ENCODE measurements at places on chromosomes 4 and X.

GRCh38 chr4:169099771-169100180 is 89.7 kb upstream of the CBR4 start:
- no peak for DNase-seq

GRCh38 chr4:127045861-127046260 is 586.9 kb upstream of the INTU start:
- no peak for DNase-seq

DNA sequence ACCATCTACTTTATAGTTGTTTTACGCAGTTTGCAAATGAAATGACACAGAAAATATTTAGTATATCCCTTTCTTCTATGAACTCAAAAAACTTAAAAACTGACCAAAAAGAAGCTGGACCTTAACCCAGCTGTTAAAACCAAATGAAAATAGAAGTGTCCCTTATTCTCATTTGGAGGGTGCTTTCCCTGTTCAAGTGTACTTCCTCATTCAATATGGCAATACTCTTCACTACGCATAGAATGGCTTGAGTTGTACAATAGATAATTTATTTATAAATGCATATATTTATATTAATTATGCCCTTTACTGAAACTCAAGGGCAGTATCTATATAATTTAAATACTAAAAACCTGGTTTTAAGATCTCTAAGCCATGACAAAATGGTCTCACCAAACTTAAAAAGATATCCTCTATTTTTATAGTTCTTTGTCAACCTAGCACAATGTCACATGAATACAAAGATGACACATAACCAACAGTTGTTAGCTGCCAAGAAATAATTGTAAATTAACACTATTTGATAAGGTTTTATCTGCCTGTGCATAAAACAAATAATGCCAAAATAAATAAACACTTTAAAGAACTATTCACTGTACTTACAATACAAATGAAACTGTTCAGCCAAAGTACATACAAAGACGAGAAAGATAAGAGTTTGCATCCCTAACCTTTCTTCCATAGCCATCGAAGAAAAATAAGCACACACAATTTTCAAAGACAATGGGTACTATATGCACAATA is 25.2 kb downstream of the YTHDC1 start:
- no peak for DNase-seq

- DNase-seq = peak; percentile 6
Observed at GRCh38 chr4:168421671-168422070, 58.6 kb downstream of the DDX60L start.

GRCh38 chr4:95439896-95440295 is 108.9 kb downstream of the UNC5C start:
- DNase-seq = no peak

GRCh38 chr4:23970201-23970850 is 80.5 kb upstream of the PPARGC1A start:
- DNase-seq = no peak

- no peak for DNase-seq
Observed at GRCh38 chrX:68934421-68934820, 105.6 kb downstream of the EFNB1 start.

- DNase-seq = no peak
Observed at GRCh38 chrX:12878536-12878935, 11.7 kb downstream of the TLR7 start.

DNA sequence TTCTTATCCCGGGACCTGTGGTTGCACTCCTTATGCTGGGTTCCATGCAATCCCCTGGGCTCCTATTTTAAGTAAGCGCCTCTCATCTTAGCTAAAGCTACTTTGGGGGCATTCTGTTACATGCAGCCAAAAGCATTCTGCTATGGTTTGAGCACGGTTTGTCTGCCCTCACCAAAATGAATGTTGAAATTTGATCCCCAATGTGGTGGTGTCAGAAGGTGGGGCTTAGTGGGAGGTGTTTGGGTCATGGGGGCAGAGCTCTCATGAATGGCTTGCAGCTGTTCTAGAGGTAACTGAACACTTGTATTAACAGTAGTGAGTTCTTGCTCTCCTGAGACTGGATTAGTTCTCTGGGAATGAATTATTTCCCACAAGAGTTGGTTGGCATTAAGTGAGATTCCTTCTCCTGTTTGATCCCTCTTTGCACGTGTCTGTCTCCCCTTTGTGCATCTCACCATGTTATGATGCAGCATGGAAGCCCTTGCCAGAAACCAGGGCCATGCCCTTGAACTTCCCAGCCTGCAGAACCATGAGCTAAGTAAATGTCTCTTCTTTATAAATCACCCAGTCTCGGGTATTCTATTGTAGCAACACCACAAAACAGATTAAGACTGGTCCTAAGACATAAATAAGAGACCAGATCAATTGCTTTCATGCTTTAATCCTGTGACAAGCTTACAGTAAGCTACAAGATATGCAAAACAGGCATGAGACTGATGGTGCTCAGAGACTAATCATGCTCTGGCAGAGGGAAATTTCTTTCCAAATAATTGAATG is 141.8 kb downstream of the TSPAN5 start:
- no peak for DNase-seq

GRCh38 chr4:96504386-96504785 is 664.5 kb downstream of the PDHA2 start:
- DNase-seq = no peak

GRCh38 chrX:11478026-11478425 is 184.8 kb downstream of the AMELX start:
- DNase-seq = no peak

- DNase-seq = no peak
Observed at GRCh38 chr4:3423406-3423805, 18.4 kb upstream of the HGFAC start.

DNA sequence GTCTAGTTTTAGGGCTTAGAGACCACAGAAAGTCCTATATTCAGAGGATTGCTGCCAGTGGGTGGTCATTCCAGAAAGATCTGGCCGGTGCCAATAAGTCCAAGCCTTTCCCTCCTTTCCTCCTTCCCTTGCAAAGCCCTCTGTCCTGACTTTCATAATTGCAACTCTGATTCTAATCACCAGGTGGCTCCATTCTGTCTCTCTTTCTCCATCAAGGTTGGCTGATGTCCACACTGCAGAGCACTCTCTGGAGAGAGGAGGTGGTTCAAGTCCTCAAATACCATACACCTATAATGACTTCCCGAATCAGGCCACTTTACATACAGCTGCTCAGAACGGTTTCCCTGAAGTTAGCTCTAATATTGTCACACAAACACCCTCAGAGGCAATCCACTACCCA is 22.4 kb upstream of the ARMCX4 start:
- no peak for DNase-seq

- DNase-seq = no peak
Observed at GRCh38 chrX:48893556-48894348, 3.8 kb downstream of the TIMM17B start.

GRCh38 chrX:75638332-75638731 is 115.5 kb upstream of the ZDHHC15 start:
- no peak for DNase-seq

DNA sequence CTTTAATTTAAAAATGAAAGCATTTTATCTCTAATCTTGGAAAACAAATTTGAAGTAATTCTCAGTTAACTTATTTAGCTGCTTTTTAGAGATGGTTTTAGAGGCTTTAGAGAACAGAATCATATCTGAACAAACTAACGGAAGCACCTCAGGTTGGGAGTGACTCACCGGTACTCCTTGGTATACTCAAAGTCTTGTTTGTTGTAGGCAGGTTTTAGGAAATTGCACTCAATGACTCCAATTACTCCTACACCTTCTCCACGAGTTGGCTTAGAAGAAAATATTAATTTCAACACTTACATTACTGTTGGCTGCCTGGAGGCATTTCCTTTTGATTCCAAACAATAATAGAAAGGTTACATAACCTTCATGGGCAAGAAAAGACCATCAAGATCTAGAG is 23.6 kb downstream of the MORC4 start:
- DNase-seq = no peak

GRCh38 chrX:95878874-95879273 is 805.8 kb upstream of the DIAPH2 start:
- DNase-seq = no peak

GRCh38 chr4:80538276-80538926 is 202.9 kb downstream of the CFAP299 start:
- DNase-seq = no peak

GRCh38 chr4:82525307-82525911 is 36.4 kb downstream of the TMEM150C start:
- no peak for DNase-seq

GRCh38 chr4:140061659-140062289 is 92.2 kb downstream of the MAML3 start:
- DNase-seq = no peak

DNA sequence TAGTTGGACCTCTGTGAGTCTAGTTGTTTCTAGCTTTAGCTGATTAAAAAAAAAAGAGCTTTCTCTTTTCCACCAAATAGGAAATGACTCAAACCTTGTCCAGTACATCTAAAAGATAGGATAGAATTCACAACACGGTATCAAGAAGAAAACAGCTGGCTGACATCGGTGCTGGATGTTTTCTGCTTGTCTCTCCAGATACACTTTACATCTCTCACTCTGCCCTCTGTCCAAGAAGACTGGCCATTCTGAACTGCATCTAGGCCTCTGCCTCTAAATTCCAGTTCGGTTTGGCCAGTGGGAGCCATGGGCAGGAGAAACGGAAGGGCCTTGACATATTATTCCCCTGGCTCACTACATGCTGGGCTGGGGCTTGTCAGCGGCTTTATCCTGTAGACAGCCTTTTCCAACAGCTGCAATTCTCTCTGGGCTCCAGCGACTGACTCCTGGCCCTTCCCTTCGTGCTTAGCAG is 57.3 kb upstream of the SHISA3 start:
- DNase-seq = no peak

DNA sequence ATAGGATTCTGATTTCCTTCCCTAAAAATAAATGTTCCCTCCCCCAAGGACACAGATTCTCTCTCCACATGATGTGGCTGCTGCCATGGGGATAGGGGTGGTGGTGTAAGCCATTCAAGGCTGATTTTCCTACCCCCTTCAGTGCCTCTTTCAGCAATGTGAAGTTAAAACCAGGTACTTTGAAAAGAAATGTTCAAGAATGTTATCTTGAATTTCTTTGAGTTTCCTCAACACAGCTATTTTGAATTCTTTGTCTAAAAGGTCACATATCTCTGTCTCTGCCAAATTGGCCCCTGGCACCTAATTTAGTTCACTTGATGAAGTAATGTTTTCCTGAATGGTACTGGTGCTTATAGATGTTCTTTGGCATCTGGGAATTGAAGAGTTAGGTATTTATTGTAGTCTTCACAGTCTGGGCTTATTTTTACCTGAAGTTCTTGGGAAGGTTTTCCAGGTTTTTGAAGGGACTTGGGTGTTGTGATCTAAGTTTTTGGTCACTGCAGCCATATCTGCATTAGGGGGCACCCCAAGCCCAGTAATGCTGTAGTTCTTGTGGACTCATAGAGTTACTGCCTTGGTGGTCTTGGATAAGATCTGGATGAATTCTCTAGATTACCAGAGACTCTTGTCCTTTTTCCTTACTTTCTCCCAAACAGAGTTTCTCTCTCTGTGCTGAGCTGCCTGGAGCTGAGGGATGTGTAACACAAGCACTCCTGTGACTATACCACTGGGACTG is 7.6 kb upstream of the DIPK2B start:
- DNase-seq = no peak

DNA sequence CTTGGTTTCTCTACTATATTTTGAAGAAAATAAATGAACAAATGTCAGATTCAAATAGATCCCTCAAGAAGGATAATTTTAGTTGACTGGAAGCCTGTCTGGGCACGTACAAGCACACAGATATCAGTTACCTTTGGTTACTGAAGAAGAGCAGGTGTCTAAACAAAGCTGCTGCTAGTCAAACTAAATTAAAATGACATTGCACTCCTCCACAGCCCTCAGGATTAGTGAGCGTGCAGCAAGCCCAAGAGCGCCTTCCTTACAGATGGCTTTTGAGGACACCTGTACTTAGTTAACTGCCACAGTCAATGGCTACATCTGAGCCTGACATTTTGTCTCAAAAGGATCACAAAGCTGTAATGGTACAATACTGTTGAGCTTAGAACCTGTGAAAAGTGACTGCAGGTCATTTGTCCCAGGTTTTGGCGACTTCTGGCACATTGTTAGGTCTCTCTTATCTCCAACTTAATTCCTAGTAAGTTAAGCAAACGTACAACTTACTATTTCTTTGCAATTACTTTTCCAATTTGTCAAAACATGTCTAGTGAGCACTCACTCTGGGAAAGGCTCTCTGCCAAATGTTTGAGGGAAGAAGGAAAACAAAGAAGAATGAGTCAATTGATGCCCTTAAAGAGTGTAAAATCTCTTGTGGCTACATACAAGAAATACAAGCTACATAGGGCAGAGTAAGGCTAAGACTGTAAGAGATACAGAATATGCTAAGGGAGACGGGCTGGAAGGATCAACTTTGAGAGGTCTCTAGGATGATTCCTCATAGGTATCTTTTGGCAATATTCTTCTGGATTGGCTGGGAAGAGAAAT is 25.6 kb upstream of the DAPP1 start:
- no peak for DNase-seq

GRCh38 chr4:55866973-55867574 is 13.6 kb downstream of the EXOC1 start:
- DNase-seq = peak; percentile 16

DNA sequence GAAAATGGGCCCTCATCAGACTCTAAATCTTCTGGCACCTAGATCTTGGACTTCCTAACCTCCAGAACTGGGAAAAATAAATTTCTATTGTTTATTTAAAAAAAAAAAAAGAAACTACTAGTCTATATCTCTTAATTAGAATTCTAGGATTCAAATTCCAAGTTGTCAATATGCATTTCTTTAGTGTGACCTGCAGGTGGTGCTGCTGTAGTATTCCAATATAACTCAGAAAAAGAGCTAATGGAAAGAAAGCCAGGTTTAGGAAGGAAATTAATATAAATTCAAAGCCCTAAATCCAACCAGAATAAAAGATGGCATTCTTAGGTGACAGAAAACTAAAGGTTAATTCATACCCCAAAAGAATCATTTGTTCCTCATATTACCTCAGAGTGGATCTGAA is 80.0 kb upstream of the NALF2 start:
- DNase-seq = peak; percentile 3

DNA sequence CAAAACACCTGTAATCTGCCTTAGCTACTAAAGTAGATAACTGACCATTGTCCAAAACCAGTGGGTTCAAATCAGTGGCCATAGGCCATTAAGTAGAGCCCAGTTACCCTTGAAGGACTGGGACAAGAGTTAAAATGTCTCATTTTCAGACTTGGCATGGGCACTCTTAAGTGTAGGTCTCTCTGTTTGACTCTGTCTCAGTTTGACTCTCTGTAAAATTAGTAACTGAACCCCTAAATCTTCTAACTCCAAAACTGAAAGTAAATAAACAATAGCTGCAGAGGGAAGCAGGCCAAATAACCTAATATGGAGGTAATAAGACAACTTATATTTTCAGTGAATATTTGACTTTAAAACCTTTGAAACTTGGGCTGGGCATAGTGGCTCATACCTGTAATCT is 89.1 kb downstream of the SLC16A2 start:
- DNase-seq = no peak

DNA sequence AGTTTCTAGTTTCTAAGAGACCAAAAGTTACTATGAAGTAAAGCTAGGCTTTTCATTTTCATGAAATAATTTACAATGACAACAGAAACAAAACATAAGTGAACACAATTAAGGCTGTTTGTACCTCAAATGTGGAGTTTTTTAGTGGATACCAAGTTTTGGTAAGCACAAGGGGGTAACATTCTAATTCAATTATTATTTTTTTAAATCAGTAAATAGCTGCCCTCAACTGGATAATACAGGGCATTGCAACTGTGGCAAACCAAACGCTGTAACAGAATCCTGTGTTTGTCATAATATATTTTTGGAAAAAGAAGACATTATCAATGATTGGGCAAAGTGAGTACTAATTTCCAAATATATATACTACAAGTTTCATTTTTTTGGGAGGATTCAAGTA is 150.3 kb downstream of the FBXW7 start:
- no peak for DNase-seq
